SK-N-MC (cell line): ENCODE measurements at places on chromosomes 1 and 21.

- no peak for DNase-seq
Measured at GRCh38 chr1:108644984-108645383, 15.9 kb downstream of the HENMT1 start.

- no peak for DNase-seq
Measured at GRCh38 chr1:91791691-91792488, 94.1 kb downstream of the TGFBR3 start.

GRCh38 chr21:44279354-44280260, 6.1 kb upstream of the AIRE start:
- DNase-seq, result no peak

DNA sequence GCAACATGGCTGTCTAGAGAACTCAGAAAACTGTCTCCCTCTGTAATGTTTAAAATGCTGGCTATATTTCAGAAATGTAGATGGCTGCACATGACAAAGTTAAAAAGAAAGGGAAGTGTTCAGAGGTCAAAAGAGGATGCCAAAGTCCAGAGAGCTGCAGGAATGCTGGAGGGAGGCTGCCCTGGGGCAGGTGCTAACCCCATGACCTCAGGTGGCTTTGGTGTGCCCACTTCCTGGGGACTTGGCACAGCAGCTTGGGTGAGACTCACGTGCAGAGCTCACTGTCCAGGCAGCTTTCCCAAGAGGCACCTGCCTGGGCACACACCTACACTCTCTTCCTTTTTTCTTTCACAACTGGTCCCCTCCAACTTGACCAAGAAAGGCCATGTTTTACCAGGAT, 256.4 kb downstream of the KCNJ6 start:
- DNase-seq, result no peak

DNA sequence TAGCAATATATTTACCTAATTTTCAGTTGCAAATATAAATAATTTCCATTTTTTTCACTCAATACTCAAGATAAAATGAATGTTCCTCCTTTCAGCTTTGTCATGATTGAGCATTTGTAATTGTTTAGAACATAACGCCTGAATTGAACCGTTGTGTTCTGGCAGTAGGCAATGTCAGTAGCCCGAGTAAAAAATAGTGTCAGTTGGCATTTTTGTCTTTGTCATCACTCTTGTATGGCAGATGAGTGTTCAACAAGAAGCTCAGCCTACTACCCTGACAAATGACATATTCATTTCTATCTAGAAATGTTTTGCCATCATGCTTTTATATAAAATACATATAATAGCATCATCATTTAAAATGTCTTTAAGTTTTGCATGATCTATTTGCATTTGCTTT, 691.4 kb upstream of the NCAM2 start:
- DNase-seq, result no peak

DNA sequence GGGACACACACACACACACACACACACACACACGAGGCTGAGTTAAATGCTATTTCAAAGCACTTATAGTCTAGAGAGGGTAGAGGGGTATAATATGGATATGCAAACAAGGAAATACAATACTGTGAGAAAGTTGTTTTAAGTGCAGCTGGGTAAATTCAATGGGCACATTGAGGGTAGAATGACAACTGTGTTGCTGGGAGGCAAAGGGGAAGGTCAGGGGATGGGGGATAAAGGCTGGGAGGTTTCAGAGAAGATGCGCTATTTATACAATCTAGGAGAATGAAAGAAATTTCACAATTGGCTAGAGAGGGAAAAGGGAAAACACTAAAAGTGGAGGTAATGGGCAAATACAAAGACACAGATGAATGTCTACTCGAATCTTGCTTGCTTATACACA, 19.4 kb downstream of the EXTL2 start:
- no peak for DNase-seq

GRCh38 chr1:33455539-33456501, 16.6 kb upstream of the ZSCAN20 start:
- DNase-seq, result peak; percentile 48

DNA sequence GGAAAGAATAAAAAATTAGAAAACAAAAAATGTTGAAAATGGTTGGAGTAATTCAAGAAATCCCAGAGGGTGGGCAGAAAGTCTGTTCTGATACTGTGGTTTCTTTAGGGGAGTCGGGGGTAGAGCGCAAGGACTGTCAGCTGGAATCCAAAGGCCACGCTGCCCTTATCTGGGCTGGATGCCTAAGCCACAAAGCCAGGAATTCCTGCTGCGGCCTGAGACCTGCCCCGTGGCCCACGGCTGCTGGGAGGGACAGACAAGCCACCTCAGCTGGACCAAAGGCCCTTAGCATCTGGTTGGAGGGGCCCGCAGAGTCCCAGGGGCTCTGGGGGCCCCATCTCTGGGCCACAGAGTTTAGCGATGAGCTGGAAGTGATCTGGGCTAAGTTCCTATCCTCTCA, 60.2 kb downstream of the DMRTB1 start:
- no peak for DNase-seq

GRCh38 chr1:23872421-23872820, 4.3 kb upstream of the FUCA1 start:
- DNase-seq, result no peak

DNA sequence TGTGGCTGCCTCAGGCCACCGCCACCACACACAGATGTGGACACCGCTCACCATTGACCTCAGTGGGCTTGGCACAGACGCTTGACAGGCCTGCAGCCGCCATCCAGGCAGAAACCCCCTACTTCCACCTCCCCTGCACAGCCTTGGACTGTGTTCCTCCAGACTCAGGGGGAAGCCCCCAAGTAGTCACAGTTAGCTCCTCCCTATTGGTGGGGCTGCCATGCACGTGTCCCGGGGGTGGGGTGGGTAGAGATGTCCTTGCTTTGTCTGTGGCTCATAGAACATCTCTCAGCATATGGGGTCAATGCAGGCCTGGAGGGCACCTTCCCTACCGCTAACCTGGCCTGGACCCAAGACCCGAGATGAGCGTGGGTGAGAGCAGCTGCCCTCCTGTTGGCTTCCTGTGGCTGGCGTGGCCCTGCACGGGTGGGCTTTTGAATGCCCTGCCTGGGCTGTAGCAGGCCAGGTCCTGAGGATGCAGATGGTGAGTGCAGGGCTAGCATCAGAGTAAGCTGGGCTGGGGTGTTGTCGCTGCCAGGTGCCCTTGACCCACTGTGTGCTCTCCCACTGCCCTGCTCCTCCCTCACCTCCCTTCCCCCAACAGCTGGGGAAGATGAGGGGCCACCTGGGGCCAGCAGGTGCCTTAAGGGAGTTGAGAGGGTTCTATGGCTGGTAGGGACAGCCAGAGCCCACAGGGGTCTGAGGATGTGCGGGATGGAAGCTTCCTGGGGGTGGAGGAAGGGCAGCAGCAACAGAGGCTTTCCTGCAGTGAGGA, 6.2 kb downstream of the CROCC start:
- DNase-seq, result no peak

DNA sequence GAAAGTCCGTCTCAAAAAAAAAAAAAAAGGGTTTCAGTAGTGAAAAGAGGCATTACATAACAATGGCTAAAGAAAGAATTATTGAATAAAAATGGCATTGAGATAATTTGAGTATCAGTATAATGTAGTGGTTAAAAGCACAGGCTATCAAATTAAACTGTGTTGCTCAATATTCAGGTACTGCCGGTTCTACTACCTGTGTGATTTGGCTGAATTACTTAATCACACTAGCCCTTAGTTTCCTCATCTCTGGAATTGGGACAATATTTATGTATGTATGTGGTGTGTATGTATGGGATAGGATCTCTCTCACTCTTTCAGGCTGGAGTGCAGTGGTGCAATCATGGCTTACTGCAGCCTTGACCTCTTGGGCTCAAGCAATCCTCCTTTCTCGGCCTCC, 56.1 kb upstream of the TEKT2 start:
- DNase-seq, result no peak

DNA sequence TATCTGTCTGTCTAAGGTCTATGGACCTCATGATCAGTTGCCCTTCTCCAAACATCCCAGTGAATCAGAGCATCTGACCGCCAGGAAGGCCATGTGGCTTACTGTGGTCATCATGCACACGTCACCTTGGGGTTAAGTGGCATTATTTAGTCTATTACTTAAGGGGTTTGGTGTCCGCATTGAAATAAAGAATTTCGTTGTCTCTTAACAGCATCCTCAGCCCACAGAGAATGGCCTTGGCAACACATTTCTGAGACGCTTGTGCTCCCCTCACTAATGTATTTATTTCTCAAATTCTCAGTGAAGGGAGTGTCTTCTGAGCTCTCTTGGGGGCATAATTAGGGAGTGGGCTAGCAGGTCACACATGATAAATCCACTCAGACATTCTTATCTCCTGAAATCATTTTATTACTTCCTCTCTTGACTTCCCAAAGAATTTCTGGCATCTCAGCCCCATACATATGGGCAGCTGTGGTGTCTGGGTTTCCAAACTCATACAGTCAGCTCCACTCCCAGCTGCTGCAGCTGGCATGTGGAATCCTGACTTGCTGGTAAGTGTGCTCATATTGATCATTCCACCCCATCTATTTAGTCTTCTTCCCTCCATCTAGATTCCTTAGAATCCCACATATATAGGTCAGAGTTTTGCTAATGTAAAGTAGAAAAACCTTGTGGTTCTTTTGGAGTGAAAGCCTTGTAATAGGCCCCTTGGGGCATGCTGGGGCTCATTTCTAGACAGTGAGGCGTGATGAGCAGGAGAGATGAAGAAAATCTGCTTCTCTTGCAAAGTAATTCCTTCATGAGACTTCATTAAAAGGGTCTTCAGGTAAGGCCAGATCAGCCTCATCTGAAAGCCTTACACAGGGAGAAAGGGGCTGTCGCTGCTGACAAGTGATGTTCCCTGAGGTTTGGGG, 110.5 kb downstream of the HHAT start:
- no peak for DNase-seq

GRCh38 chr21:38170704-38171682, 85.8 kb upstream of the KCNJ15 start:
- no peak for DNase-seq

- DNase-seq, result no peak
Measured at GRCh38 chr1:119631433-119632102, 16.5 kb downstream of the ZNF697 start.

DNA sequence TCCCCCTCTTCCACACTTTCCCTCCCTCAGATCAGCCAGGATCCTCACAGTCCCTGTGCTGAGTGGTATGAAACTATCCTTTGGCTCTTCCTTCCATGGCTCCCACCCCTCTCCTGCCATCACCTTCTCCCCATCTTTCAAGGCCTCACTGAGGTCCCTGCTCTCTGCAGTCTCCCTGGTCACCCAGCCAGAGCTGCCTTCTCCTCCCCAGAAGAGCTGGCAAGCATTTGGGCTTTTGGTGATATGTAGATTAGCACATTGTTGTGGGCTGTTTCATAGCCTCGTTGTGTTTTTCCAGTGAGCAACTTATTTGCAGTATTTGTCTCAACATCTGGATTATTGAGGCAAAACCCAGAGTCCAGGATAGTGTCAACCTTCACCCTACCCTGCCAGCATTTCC, 2.2 kb downstream of the CSF1 start:
- no peak for DNase-seq

GRCh38 chr1:67791261-67791660, 42.0 kb downstream of the GNG12 start:
- DNase-seq, result no peak

- no peak for DNase-seq
Measured at GRCh38 chr1:5502311-5503194, 489.7 kb downstream of the NPHP4 start.

GRCh38 chr1:232575763-232576040, 54.2 kb downstream of the SIPA1L2 start:
- DNase-seq, result no peak

DNA sequence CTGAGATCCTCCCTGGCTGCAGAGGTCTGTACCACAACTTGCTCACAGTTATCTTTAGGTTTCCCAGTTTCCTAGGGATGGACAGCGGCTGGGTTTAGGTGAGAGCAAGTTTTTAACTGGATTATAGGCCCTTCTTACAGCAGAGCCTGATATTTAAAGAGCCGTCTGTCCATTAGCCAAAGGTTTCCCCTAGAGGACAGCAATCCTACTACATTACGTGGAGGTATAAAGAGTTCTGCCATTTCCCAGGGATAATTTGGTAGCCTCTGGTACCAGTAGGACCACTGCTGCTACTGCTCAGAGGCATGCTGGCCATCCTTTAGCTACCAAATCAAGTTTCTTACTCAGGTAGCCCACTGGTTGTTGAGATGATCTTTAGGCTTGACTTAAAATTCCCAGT, 21.9 kb upstream of the FCGR2A start:
- DNase-seq, result no peak

- DNase-seq, result no peak
Measured at GRCh38 chr1:211375949-211376348, 49.3 kb downstream of the TRAF5 start.

GRCh38 chr1:184276416-184276815, 110.4 kb upstream of the C1orf21 start:
- no peak for DNase-seq

GRCh38 chr1:222167111-222167510, 380.8 kb downstream of the HHIPL2 start:
- DNase-seq, result no peak

DNA sequence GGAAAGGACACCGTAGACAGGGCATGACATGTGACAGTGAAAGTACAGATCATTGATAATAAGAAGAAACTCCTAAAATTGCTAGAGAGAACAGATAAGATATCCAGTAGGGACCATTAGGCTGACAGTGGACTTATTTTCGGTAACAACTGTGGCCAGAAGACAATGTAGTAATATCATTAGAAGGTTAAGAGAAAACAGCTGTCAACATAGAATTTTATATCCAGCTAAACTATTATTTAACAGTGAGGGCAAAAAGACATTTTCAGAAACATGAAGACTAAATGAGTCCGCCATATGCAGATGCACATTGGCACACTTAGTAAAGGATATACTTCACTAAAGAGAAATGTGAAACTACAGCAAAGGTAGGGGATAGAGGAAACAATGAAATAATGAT, 95.4 kb upstream of the GUCA2B start:
- DNase-seq, result no peak

DNA sequence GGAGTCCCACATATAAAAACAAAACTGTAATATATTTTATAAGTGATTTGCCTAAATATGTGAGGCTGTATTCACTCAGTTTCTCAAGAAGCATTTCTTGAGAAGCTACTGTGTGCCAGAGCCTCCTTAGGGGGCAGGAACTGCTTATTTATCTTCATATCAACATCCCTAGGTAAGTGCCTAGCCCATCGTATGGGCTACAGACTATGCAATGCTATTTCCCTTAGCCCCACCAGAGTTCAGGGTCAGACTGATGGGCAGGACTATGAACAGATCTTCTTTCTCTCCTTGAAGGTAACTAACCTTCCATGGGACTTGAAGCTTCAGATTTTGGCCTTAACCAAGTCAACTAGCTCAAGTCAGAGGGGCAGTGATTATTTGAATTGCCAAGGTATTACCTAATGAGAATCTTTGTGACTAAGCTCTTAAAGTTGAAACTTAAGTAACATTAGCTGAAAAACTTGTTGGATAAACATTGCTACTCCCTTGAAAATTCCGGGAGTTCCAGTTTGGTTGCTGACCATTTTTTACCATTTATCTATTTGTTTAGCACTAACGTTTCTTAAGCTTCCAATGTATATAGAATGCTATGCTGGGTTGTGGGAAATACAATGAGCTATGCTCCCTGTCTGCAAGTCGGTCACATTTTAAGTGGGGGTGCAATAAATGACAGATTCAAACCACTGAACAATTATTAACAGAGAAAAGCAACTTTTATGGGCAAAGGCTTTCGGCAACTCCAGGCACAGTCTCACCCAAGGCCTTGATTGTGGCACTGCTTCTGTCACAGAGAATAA, 85.2 kb downstream of the GPR88 start:
- DNase-seq, result no peak
